Islet precursor cell (in vitro differentiated cells): ENCODE measurements at places on chromosomes 4 and X.

DNA sequence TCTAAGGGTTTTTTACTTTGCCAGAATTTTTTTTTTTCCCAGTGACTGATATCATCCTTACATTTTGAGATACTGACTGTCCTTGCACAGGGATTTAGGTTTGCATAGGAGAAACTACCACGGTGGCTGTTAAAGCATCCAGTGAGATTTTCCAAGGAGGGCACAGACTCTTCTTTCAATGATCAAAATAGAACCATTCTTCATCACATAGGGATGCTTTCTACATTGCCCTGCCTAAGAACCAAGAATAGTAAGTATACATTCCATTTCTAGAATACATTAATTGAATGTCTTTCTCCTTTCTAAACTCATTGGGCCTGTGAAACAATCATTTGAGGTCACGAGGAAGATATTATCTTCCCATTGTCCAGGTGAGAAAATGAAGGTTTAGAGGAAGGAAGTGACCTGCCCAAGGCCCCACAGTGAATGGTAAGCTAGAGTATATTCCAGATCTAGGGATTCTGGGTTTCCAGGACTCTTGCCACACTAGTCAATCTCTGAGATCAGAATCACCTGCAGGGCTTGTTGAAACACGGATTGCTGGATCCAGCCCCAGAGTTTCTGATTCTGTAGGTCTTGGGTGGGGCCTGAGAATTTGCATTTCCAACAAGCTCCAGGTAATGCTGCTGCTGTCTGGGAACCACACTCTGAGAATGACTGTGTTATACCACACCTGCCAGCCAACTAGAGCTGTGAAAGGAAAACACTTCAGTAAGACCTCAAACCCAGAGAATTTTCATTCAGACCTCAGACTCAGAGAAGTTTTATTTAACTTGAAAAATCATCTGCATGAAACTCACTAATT lies 17.7 kb upstream of the TMEM154 start:
- DNase-seq, result peak; percentile 48

DNA sequence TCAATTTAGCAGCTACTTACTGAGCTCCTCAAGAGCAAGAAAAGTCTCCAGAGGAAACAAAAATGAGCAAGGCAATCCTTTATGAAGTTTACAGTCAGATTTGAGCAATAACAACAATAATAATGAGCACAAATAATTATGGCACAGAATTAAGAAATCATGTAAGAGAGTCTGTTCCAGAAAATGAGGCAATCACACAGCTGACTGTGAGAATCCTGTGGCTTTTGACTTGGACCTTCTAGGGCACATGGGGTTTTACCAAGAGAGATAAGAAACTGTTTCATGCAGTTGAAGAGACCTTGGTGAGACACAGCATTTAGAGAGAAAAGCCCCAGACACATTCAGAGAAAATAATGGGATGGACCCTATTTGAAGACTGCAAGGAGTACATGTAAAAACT lies 362.6 kb upstream of the MAGEB2 start:
- DNase-seq, result no peak

- DNase-seq, result no peak
Measured at GRCh38 chr4:69995526-69996016, at the start of gene STATH. STATH (plus strand) TSS chr4:69995966; CDS start chr4:69998438, 2,472 bp downstream.

- no peak for DNase-seq
Measured at GRCh38 chrX:14903891-14904290, 30.7 kb downstream of the MOSPD2 start.

GRCh38 chr4:148054275-148054674 lies 322.4 kb downstream of the ARHGAP10 start:
- no peak for DNase-seq

DNA sequence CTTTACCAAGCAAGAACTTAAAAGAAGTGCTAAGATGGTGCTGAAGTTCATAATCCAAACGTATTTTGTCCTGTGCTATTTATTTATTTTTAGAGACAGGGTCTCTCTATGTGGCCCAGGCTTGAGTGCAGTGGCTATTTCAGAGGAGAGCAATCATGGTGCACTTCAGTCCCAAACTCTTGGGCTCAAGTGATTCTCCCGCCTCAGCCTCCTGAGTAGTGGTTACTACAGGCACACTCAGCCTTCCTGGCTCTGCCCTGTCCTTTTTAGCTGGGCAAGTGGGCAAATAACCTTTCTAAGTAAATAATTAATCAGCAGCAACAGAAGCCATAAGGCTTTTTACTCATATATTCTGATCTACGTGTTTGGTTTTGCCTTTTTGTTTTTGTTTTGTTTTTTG lies 2.6 kb downstream of the NSD2 start:
- DNase-seq, result no peak

- peak; percentile 61 for DNase-seq
Measured at GRCh38 chrX:34300871-34301270, 168.8 kb upstream of the FAM47A start.

- no peak for DNase-seq
Measured at GRCh38 chr4:121934635-121935034, 17.2 kb downstream of the TRPC3 start.

GRCh38 chrX:148574237-148574973 lies 74.0 kb downstream of the AFF2 start:
- DNase-seq, result no peak

DNA sequence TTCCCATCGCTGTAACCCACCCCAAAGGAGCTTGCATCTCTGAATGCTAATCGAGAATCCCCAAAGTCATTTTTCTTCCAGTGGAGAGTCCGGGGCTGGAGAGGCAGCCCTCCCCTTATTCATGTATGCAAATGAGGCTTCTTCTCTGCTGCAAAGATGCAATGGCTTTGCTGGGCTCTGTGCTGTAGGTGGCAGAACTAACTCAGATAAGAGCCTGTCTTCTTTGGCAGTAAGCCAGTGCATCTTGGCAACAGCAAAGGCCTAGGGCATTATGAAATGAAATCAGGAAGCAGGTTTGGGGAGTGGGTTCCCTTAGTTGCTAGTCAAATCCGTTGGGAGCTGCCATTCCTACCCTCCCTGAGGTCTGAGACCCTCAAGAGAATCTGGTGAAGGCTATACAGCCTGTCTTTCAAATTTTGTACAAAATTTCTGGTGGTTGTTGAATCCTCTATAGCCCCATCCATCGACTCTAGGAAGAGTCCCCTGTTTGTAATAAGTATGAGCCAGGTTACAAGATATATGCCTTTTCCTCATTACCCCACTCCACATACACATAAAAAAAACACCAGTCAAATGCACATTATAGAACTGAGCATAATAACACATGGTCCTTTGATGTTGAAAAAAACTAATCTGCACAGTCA lies 290.6 kb upstream of the TAPT1 start:
- DNase-seq, result no peak

DNA sequence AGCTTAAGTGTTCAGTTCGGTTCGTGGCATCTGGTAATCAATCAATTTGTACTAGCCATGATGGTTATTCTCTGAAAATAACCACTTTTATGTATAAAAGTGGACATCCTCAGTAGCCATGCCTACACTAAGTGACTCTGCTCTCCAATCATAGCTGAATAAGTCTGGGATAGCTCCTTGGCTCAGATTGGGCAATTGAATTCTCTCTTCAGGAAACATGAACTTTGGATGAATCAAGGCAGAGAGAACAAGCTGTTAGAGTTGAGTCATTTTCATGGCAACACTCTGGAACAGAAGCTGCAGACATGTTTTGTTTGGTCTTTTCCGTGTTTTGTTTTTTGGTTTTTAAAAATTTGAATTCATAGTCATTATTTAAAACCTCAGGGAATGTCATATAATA lies 66.8 kb upstream of the TMEM164 start:
- DNase-seq, result no peak

- DNase-seq, result no peak
Measured at GRCh38 chrX:9349572-9350494, 115.0 kb upstream of the TBL1X start.

DNA sequence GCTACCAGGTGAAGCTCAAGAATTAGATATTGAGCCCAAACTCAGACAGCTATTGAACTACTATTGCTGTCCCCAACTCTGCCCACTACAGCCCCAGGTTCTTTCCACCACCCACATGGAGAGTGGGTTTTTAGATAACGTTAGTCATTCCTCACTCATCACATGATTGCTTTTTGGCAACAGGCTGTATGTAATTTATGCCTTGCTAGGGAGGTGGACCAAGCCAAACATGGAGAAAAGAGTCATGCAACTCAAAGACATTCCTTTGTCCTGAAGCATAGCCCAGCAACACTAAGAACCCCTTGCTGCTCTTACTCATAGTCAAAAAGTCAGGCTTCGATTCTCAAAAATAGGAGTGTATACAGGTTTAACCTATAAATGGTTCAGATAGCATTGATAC lies 275.9 kb upstream of the VCX3A start:
- no peak for DNase-seq

GRCh38 chr4:84579403-84579776 lies 3.5 kb upstream of the CDS1 start:
- DNase-seq, result peak; percentile 72

- DNase-seq, result no peak
Measured at GRCh38 chr4:4259484-4260100, 11.6 kb upstream of the TMEM128 start.

DNA sequence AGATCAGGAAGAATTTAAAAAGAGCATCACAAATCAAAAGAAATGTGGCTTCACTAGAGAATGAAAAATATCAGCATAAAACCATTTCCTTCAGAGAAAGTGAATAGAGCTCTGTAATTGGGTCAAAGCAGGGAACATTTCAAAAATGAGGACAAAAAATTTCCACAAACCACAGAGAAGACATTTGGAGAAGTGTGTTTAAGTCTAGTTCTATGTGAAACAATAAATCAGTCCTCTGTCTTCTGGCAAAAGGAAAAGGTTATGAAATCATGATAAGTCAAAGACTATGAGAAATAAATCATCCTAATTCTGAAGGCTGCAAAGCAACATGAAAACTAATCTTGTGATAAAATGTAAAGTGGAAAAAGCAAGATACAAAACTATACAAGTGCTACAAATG lies 27.9 kb downstream of the SMPX start:
- DNase-seq, result no peak

DNA sequence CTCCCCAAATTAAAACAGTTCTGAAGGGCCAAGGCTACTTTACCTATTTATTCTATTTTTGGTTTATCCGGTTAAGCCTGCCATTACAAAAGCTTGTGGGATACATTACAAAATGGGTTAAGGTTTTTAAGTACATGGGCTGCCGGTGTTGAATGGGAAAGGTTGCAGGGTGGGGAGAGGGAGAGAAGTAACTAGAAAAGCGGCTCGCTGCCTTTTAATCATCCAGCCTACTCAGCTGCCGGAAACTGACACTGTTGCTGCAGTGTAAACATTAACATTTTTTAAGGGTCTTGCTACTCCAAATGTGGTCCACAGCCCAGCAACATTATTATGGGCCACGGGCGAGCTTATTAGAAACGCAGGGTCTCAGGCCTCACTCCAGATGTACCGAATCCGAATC lies 1.5 kb upstream of the IL1RAPL1 start:
- no peak for DNase-seq

DNA sequence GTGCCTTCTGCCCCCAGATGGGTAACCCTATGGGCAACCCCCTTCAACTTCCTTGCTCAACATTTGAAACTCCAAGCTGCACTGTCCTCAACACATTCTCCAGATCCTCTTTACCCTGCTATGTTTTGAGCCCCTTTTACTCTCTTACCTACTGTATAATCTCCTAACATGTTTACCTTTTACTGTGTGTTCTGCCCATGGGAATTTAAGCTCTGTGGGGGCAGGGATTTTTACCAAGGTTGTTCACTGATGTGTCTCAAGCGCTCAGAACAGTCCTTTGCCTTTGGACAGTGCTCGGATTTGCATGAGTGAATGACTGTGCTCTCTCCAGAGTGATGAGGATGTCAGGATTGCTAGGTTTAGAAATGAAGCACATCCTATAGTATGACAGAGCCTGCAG lies 53.2 kb downstream of the SORBS2 start:
- DNase-seq, result peak; percentile 25

GRCh38 chr4:2535376-2536192 lies 863 bp upstream of the FAM193A start:
- peak; percentile 78 for DNase-seq

- no peak for DNase-seq
Measured at GRCh38 chr4:172709376-172709775, 459.2 kb upstream of the GALNT7 start.

DNA sequence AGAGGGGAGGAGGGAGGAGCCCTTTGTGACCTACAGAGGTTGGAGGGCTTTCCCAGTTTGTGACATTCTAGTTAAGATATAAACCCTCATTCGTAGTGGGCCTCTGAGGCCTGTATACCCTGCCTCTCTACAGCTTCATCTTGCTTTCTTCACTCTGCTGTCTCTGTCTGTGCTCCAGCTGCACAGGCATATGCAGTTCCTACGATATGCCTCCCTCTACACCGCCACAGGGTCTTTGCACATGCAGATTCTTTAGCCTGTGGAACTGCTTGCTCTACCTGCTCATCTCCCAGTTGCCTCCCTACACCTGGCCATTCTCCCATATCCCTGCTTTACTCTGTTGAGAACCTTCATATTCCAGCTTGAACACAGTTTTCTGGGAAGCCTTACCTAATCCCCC lies 38.1 kb downstream of the SLIT2 start:
- DNase-seq, result no peak

GRCh38 chrX:155997436-155997835 lies at the start of gene IL9R:
IL9R (plus strand) TSS chrX:155997696; CDS start chrX:155997760, 64 bp downstream.
- no peak for DNase-seq

DNA sequence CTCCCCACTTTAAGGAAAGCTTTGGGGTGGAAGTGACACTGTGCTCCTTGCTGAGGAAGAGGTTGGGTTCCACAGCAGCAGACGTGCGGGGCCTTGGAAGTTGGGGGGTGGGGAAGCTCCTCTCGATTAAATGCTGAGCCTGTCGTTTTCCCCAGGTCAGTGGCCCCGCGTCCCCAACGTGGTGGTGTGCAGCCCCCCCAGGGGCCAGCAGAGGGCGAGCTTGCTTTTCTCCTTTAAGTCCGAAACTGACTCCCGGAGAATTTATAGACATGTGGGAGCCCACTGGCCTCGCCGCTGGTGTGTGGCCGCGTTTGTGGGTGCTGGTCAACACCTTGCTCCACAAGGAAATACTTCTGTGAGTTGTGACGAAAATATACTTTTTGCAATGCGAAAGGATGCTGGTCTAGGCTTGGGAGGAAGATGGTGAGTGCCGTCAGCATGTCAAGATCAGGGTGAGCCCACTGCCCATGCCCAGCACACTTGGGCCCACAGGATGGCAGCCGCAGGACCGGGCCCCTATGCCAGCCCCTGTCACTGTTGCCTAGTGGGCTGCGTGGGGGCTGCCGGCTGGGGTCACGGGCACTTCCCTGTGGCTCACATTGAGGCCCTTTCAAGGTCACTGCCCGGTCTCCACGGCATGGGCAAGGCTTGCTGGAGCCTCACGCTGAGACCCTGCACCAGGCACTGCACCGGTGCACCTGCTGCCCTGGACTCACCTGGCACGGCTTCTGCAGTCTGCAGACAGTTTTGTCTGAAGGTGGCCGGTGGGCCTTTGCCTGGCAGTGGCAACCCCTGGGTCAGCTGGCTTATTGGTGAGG lies 9.4 kb downstream of the UVSSA start:
- DNase-seq, result peak; percentile 76

DNA sequence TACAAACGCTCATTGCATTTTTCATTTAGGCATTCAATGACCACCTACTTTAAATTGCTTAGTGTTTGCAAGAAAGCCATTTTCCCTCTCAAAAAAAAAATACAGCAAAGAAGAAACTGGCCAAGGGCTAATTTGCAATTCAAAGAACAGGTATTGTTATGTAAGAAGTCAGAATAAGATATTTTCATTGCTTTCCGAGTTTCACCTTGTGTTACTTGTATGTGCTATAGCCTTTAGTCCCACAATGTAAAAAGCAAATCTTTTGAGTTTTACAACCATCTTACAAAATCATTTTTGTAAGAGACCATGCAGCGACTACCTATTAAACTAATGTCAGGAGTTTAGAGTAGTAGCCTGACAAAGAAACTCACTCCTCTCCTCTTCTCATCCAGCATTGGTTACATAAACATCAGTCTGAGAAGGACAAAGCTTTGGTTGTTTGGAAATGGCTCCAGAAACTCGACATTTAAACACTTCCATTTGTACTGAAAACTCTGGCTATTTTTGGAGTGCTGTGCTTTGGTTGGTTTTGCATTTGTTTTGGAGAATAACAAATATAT lies 15.3 kb downstream of the TENM3 start:
- DNase-seq, result no peak
